GM12878 (cell line): ENCODE measurements at places on chromosomes 5 and 9. TPM values are rescaled to one million over a fixed set of nuclear protein-coding genes. Genes with fewer than 3 reads are reported as not detected.

GRCh38 chr5:150671509-150672236 is 10.6 kb downstream of the MYOZ3 start:
- no peak for DNase-seq

The NIPSNAP3A gene
- total RNA-seq, result 19.1 and 19.5 TPM in 2 replicates

DNA sequence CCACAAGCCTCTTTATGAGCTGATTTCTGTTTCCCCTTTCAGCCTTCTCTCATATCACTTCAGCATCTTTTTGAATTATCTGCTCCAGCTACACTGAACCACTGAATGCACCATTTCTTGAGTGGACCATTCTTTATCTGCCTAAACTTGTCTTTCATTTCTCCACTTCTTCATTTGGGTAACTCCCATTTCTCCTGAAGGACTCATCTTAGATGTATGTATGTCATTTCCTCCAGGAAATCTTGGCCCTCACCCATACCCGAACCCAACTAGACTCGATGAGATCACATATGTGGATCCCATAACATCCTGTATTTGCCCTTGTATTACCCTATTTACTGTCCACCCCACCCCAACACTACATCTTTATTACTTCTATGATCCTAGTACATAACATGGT is 249.8 kb downstream of the KIF4B start:
- no peak for DNase-seq

- DNase-seq, result no peak
These were observed 2.8 kb downstream of the CDH10 start for GRCh38 chr5:24642022-24642421.

The SLCO6A1 gene
- not detected in 2 replicates for total RNA-seq
